ENCODE measurements at places on chromosomes 13 and 19.

GRCh38 chr19:7355151-7355820 lies 6.5 kb downstream of the ARHGEF18 start:
- no peak for DNase-seq

GRCh38 chr13:57353831-57354230 lies 186.8 kb downstream of the PRR20E start:
- DNase-seq = no peak

DNA sequence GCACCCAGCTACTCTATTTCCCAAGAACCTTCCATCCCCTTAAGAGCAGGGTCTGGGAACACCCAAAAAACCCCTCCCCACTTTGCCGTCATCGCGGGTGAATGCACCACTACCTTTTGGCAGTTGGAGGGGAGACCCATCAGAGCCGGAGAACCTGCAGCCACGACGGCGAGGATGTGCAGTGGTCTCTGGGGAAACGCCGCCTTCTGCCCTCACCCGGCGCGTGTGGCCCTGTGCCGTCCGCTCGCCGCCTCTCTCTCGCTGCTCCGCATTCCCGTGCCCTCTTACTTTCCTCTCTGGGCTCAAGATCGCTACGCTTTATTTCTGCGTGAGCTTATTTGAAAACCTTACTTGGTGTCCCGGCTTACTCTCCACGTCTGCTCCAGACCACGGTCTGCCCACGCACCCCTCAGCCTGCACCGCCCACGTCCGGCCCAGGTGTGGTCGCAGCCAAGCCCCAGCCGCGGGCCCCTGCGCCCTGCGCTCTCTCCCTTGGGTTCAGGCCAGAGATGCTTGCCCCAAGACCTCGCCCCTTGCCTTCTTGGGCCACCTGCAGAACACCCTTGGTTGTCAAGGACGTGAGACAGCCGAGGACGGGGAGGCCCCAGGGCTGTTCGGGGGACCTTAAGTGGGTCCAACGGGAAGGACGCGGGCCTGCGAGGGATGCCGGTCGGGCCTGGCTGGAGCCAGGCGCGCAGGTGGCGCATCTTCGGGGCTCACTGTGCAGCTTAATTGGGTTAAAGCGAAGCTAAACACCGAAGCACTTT lies 2.0 kb upstream of the MAB21L1 start:
- DNase-seq = no peak

DNA sequence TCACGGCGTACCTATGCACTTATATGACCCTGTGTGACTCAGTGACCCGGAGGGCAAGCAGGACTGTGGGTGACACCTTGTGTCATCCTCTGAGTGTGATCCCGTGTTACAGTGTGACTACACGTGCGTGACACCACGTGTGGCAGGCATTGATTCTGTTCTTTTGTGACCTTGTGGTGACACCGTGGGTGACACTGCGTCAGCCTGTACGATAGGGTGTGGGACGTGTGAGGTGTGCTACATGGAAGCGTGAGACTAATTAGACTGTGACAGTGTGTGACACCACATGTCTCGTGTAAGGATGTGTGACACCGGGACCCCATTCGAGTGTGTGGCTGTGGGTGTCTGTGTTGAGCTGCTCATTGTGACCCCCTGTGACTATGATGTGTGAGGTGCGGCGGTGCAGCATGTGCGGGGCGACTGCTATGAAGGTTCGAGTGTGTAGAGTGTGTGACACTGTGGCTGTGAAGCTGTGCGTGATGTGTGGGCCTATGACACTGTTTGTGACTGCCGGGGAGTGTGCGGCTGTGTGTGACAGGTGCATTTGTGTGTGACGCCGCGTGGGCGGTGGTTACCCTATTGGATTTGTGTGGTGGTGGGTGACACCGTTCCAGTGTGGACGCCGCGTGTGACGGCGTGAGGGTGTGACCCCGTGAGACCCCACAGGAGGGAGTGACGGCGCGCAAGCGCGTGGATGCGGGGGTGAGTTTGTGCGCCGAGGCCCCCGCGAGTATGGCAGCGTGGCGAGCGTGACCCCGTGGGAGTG lies 399 bp upstream of the SPTBN4 start:
- DNase-seq = no peak

DNA sequence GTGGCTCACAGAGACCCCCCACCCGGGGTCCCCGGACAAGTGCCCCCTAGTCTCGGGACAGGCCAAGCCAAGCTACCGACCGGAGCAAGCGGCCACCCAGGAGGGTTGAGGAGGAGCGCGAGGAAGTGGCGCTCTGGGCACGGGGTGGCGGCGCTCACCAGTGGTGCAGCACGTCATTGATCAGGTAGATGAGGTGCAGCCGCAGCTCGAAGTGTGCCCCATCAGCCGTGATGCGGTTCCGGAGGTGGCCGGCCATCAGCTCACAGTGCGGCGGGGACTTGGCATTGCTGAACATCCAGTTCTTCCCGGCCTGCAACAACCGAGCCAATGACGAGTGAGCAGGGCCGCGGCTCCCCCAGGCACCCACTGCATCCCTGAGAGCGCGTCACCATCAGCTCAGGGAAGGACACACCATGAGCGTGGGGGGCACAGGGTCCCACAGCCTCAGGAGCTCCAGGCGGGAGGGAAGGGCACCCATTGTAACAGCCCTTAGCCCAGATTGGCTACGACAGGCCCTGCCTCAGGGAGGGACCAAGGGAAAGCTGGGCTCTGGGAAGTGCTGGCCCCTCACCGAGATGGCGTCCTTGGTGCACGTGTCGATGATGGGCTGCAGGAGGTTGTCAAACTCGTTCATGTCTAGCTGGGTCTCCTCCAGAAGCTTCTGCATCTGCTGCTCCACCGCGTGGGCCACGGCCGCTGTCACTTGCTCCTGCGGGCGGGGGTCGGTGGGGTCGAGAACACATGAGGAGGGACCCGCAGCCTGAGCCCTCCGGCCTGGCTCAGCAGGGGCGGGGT lies 9.6 kb downstream of the CHERP start:
- DNase-seq = no peak
